Endodermal cell (in vitro differentiated cells): ENCODE measurements at places on chromosomes 7 and 10. TPM values are rescaled to one million over a fixed set of nuclear protein-coding genes. Genes with fewer than 3 reads are reported as not detected.

GRCh38 chr7:39908141-39908540 is 41.9 kb upstream of the CDK13 start:
- DNase-seq: no peak
- H3K36me3 ChIP-seq: no peaks in the 10 kb centered on the region
- no peak overlapping the region for H3K27ac ChIP-seq
- no peaks in the 10 kb centered on the region for H3K4me1 ChIP-seq

DNA sequence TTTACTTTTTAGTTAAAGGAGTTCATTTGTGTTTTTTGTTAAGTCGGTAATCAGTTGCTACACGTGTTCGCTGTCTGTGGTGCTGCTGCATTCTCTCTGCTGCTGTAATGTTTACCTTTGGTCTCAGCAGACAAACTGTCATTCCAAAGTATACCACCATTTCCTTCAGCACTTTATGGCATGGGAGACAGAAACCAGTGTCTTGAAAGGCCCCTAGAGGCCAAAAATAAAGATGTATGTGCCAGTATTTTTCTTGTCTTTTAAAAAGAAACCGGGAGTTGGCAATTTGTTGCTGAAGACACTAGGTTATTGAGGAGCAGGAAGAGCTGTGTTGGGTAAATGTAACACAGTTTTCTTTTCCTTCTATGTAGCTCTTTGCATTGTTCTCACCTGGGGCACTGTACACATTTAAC is 24.1 kb downstream of the ZNF92 start:
- no peaks in the 10 kb centered on the region for H3K4me1 ChIP-seq
- H3K4me3 ChIP-seq: no peak overlapping the region
- H3K27ac ChIP-seq: no peak overlapping the region
- DNase-seq: no peak
- H3K36me3 ChIP-seq: peaks cover 83% of the 10 kb centered on the region
- H3K27me3 ChIP-seq: no peaks in the 10 kb centered on the region

DNA sequence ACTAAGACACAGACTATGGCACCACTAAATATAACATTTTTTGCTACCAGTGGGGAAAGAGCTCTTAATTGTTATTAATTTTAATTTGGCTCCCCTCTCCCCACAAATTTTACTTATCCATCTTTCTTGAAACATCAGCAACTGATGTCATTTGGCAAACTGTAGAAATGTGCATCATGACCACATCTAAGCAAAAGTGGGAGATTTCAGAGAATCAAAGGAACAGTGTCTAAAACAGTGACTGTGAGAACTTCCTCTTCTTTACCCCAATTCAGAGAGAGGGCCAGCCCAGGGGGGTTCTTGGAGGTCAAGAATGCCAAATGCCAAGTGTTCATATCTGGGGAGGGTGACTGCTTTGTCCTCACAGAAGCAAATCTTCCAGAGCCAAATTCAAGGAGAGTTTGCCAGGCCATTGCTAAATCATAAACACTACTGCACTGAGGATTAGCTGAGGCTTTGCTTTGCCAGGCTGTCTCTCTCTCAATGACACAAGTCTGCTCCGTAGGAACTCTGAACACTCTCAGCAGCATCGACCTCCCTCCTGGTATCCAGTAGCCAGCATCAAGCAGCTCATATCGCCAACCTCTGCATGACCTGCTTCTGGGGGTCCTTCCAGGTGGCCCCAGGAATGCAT is 65.6 kb downstream of the ITIH5 start:
- no peaks in the 10 kb centered on the region for H3K27me3 ChIP-seq
- no peak overlapping the region for H3K4me3 ChIP-seq
- no peaks in the 10 kb centered on the region for H3K4me1 ChIP-seq
- no peaks in the 10 kb centered on the region for H3K36me3 ChIP-seq
- H3K27ac ChIP-seq: no peak overlapping the region
- DNase-seq: no peak

DNA sequence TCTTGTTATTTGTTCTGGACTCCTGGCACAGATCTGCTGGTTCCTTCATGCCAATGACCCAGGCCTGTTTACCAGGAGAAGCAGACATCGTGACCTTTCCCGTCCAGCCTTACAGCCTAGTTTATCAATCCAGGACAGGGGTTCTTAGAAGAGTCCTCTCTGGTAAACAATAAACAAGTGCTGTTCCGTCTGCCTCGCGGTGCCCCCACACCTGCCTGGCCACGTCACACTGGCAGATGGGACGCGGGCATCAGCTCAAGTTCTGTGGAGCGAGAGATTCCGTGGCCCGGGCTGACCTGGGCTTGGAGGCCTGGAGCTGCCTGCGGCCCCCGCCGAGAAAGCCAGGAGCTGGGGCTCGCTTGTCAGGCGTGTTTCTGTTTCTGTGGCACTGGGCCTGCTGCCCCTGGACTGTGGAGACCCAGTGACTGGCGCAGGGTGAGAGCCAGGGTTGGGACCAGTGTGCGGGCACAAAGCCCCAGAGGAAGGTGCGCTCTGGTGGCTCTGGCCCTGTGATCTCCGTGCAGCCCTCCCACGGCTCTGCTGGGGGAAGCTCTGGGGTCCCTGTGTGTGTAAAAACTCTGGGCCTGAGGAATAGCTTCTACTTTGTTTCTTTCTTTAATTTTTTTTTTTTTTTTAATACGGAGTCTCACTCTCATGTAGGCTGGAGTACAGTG is 28.4 kb upstream of the PFKFB3 start:
- DNase-seq: no peak
- H3K27ac ChIP-seq: no peak overlapping the region
- no peaks in the 10 kb centered on the region for H3K36me3 ChIP-seq
- H3K4me1 ChIP-seq: no peaks in the 10 kb centered on the region
- no peak overlapping the region for H3K4me3 ChIP-seq
- no peaks in the 10 kb centered on the region for H3K27me3 ChIP-seq

- no peaks in the 10 kb centered on the region for H3K4me1 ChIP-seq
- H3K27ac ChIP-seq: no peak overlapping the region
- DNase-seq: no peak
- no peak overlapping the region for H3K4me3 ChIP-seq
These were observed 14.7 kb downstream of the KCNMA1 start for GRCh38 chr10:77622889-77623291.

DNA sequence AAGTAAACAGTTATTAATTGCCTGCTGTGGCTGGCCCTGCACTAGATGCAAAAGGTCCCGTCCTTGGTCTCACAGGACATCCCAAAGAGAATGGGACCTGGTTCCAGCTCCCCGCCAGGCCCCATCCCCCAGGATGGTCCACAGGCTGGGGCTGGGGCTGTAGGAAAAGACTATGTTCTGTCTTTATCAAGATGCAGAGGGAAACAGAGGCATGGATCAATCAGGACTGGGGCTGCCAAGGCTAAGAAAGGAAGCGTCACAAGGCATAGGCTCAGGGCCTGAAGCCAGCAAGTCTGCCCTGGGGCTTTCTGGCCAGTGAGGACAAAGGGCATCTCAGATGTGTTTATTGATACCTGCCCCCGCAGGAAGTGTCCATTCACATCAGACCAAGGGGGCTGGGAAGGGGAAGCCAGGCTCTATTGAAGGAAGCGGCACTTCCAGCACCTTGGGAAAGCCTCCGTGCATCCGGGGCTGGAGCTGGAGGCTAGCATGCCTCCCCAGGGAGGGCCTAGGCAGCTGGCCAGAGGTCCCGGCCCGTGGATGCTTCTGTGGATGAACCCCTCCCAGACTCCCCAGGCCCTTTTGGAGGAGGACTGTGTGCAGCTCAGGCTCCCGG is 5.8 kb downstream of the VSIR start:
- no peaks in the 10 kb centered on the region for H3K4me1 ChIP-seq
- peaks cover 17% of the 10 kb centered on the region for H3K27me3 ChIP-seq
- H3K27ac ChIP-seq: peak overlapping the region; percentile 41
- H3K36me3 ChIP-seq: no peaks in the 10 kb centered on the region

GRCh38 chr10:29202386-29202940 is 86.4 kb upstream of the LYZL1 start:
- no peak overlapping the region for H3K27ac ChIP-seq
- no peak for DNase-seq
- H3K4me1 ChIP-seq: no peaks in the 10 kb centered on the region
- H3K36me3 ChIP-seq: no peaks in the 10 kb centered on the region

- peak overlapping the region; percentile 88 for H3K4me3 ChIP-seq
- no peaks in the 10 kb centered on the region for H3K4me1 ChIP-seq
- no peaks in the 10 kb centered on the region for H3K36me3 ChIP-seq
- H3K27ac ChIP-seq: no peak overlapping the region
These were observed 118.5 kb downstream of the LYZL1 start for GRCh38 chr10:29407280-29407858.

DNA sequence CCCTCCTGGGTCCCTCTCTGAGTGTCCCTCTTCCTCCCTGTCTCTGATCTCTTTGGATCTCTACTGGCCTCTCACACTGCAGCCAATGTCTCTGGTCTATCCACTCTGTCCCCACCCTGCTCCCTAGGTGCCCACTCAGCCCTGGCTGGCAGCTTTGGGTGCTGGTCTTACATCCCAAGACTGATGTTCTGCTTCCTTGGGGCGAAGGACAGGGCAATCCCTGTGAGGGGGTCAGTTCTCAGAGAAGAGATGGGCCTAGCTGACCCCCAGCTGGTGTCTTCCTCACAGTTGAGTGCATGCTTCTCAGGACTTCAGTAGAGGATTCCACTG is 51.7 kb upstream of the CAMK2B start:
- no peak overlapping the region for H3K4me3 ChIP-seq
- no peaks in the 10 kb centered on the region for H3K27me3 ChIP-seq
- no peak overlapping the region for H3K27ac ChIP-seq
- H3K4me1 ChIP-seq: no peaks in the 10 kb centered on the region

Gene HGF
- 0.14 and 0.20 TPM in 2 replicates for total RNA-seq

Gene OGA
- total RNA-seq: 129 and 138 TPM in 2 replicates

Gene CALCR
- 17.0 to 23.7 TPM (median 17.1 TPM) in 3 replicates for total RNA-seq

Gene ANK3
- 70.2 and 79.5 TPM in 2 replicates for total RNA-seq
